ENCODE measurements at places on chromosomes 3 and 15. TPM values are rescaled to one million over a fixed set of nuclear protein-coding genes. Genes with fewer than 3 reads are reported as not detected.

IL17RC gene
- 113 TPM for total RNA-seq

EXOG gene
- total RNA-seq = 6.7 TPM

CLDN18 gene
- total RNA-seq = not detected

CLSTN2 gene
- total RNA-seq = 0.58 TPM

GRM2 gene
- under 0.01 TPM for total RNA-seq

SEMA6D gene
- total RNA-seq = 4.8 TPM

ATP13A5 gene
- not detected for total RNA-seq

Measured in pericardium fibroblast (primary cell).